ENCODE measurements at places on chromosomes 2 and 18. TPM values are rescaled to one million over a fixed set of nuclear protein-coding genes. Genes with fewer than 3 reads are reported as not detected.
A peak's percentile ranks its signal among the peaks of the same experiment; 100 is the strongest.

Gene L3MBTL4
- 0.43 TPM for total RNA-seq

Gene TBR1
- total RNA-seq: 0.13 TPM

Gene ZC3H6
- total RNA-seq: 0.20 TPM

DNA sequence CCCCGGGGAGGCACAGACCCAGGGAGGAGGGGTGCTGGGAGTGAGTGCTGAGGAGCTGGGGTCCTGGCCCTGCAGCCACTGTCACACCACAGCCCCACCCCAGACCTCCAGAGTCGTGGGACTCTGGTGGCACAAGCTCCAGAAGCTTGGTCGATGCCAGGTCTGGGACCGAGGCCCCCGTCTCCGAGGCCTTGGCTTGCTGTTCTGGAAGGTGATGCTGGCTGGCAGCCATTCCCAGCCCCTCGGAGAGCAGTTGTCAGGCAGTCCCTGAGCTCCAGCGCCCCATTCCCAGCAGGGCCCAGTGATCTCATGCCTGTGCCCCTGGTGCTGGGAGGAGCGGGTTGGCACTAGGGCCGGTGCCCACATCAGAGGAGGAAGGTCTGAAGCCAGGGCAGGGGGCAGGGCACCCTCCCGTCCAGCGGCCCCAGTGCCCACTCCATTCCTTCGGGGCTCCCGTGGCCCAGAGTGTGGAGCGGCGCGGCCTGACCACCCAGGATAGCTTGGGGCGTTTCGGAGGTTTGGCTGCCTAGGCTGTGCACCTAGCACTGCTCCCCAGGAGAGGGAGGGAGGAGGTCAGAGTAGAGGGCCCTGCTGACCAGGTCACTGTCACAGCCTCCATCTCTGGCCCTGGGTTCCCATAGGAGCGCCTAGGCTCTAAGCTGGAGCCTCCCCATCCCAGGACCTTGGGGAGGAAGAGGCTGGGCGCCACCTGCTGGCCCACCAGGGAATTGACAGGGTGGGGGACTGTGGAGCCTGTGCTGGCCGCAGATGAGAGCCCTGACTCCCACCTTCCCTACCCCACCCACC lies 16.8 kb upstream of the ALPI start:
- DNase-seq: no peak

DNA sequence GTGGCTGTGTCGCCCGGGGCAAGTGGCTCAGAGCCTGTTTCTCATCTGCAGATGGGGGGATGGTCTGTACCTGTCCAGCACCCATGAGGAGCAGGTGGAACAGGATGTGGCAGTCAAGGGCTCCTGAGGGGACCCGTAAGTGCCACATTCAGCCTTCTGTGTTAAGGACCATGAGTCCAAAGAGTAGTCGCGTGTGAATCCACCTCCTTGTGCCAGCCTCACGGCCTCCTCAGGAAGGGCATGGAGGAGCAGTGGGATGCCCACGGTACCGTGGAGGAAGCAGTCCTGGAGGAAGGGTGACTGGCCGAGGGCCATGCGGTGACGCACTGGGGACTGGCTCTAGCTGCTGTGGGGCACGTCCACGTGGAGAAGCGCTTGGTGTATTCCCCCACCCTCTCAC lies 61.1 kb downstream of the ODC1 start:
- no peak for DNase-seq

DNA sequence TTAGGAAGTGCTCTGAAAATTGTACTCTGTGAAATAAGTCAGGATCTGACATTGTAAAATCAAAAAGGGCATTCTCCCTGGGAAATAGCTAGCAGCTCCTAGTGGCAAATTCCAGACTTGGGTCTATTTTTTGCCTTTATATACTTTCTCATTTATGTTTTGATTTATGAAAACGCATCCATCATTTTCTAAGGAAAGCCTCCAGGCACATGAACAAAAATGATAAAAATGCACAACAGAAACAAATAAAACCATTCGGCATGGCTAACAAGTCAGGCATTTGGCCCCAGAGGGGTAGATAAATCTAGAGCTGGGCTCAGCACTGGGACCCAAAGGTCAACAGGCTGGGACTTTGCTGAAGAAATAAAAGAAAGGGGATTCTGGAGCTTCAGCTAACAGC lies 167.0 kb downstream of the BCL11A start:
- no peak for DNase-seq

GRCh38 chr2:158599609-158600008 lies 142.9 kb downstream of the PKP4 start:
- DNase-seq: no peak

- DNase-seq: peak; percentile 36
Measured at GRCh38 chr18:59696311-59697235, 650 bp downstream of the CCBE1 start.

DNA sequence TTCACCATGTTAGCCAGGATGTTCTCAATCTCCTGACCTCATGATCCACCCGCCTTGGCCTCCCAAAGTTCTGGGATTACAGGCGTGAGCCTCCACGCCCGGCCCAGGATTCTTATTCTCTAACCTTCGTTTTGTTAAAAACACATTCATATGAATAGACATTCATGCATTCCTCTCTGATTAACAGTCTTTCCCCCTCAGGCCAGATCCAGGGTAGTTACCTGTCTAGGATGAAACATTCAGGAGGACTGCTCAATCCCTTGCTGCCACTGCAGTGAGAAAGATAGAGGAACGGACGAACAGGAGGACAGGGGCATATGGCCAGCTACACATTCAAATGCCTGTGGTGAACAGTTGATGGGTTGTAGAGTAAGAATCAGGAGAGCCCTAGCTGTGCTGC lies 39.6 kb upstream of the EPC2 start:
- DNase-seq: no peak

GRCh38 chr2:205748639-205749038 lies 66.3 kb downstream of the NRP2 start:
- peak; percentile 78 for DNase-seq

GRCh38 chr2:176084611-176085119 lies 903 bp upstream of the EVX2 start:
- DNase-seq: no peak

GRCh38 chr2:85994897-85995647 lies 106.3 kb upstream of the ST3GAL5 start:
- DNase-seq: no peak

DNA sequence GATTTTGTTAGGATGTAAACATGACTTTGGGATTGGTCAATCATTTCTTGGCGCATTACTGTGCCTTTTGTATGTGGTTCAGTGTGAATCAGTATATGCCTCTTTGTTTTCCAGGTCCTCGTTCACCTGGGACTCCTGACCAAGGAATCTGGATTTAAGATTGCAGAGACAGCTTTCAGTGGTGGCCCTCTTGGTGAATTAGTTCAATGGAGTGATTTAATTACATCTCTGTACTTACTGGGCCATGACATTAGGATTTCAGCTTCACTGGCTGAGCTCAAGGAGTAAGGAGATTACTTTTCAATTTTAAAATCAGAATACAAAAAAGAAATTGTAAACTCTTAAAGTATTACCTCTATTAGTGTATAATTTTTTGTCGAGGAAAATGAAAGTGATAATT lies 87.6 kb downstream of the MGAT5 start:
- DNase-seq: no peak

DNA sequence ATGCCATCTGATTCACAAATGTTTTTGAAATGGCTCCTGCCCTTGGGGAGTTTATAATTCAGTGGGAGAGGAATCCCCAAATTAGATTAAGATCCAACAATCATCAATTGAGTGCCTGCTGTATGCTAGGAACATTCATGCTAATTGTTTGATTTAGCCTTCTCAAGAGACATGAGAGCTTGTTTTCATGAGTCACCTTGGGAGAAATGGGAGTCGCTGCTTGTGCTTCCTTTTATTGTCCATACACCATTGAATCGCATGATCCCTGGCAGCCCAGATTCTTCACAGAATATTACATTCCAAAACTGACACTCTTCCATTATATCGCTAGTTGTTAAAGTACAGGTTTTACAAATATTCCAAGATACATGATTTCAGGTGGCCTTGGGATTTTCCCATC lies 106.0 kb upstream of the MAP3K20 start:
- DNase-seq: no peak

GRCh38 chr18:21669736-21670285 lies 34.8 kb downstream of the ABHD3 start:
- DNase-seq: peak; percentile 90

DNA sequence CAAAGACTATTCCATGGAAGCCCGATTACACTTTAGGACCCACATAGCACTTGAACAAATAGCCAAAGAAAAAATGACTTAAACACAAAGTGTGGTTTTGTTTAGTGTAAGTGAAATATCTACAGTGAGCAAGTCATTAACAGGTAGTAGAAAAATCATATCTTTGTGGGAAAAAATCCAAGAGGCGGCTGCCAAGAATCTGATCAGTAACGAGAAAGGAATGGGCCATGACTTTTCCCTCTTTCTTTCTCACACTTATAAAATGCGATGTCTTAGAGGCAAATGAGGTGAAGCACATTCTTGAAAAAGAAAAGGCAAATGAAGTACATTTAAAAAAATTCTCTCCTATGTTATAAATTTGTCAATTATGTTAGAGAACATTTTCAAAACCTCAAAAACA lies 12.9 kb upstream of the GEMIN6 start:
- peak; percentile 58 for DNase-seq

Data from HT1080 (cell line).